Activated T-helper 17 cell treated with anti-CD3 and anti-CD28 coated beads, Interleukin-2, amount 50 U/mL, for 72 hours (primary cell): ENCODE measurements at places on chromosomes 3 and 15. TPM values are rescaled to one million over a fixed set of nuclear protein-coding genes. Genes with fewer than 3 reads are reported as not detected.

- no peak for ATAC-seq
Observed at GRCh38 chr15:67178569-67179210, 75.8 kb downstream of the AAGAB start.

- no peak for ATAC-seq
Observed at GRCh38 chr15:66019368-66019767, 150.1 kb downstream of the RAB11A start.

DNA sequence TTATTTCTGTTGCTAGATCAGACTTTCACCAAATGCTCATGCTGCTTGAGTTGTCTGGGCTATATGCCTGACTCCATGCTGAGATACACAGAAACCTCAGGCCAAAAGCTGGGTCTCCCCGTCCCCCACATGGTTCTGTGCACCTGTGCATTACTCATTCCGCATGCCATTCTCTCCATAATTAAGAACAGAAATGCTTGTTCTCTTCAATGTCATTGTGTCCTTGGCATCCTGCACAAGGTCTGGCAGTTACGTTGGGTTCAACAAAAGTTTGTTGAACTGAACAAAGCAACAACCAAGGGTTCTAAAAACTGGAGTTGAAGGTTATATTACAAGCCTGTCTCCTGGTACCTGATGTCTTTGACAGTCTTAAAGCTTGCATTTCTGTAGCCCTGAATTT, 177.5 kb downstream of the FNDC3B start:
- no peak for ATAC-seq

GRCh38 chr3:17307887-17308286, 423.1 kb downstream of the PLCL2 start:
- no peak for ATAC-seq

SAXO2 gene
- total RNA-seq: not detected

DNA sequence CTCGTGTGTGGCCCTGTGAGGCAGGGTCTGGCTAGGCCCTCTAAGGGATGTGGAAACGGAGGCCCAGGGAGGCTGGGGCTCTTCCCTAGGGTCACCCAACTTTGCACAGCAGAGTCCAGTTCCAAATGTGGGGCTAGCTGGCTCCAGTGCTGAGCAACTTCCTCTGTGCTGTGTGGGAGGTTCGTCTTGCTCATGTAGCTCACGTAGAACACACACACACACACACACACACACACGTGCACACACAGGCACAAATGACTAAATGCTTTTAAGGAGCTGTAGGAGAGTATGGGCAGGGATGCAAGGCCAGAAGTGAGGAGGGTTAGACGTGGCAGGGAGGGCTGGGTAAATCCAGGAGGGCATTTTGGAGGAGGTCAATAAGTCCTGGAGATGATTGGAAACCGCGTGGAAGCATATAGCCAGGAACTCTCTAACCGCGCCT, 213.8 kb downstream of the RPLP1 start:
- ATAC-seq: peak; percentile 66

DNA sequence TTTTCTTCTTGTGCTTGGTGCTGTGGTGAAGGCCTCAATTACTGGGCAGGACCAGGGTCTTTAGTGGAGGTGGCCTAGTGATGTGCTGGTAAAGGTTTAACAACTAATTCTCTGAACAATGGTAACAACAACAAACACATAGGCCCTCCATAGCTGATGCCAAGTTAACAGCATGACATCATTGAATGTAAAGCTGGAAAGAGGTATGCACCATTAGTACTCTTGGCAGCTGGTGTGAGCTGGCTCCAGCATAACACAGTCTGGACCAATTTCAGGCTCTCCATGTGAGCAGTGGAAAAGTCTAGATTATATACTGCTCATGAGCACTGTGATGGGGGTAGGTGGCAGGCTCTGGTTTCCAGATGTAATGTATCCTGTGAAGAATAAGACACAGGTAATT, 61.8 kb downstream of the SLC7A14 start:
- no peak for ATAC-seq

- ATAC-seq: no peak
Observed at GRCh38 chr3:16390581-16390980, 122.9 kb downstream of the RFTN1 start.

DNA sequence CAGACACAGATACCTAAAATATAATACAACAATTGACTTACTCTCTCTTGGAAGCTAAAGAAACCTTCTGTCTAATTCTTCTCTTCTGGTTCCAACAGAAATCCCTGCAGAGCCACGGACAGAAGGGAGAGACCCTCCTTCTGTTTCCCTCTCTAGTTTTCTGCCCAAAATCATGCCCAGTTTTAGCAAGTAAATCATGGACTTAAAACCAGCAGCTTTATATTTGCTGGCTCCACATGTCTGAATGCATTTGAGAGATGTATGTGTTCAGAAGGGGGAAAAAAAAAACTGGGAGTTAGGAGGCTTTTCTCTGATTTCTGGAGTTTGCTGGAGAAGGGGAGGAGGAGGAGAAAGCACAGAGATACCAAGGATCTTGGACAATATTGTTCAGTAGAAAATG, 147.1 kb downstream of the LSAMP start:
- ATAC-seq: no peak

- ATAC-seq: peak; percentile 78
Observed at GRCh38 chr3:52339612-52340011, 23.5 kb downstream of the DNAH1 start.

- ATAC-seq: no peak
Observed at GRCh38 chr3:97896547-97896946, 74.7 kb downstream of the CRYBG3 start.

NAALADL2 gene
- total RNA-seq: not detected

DNA sequence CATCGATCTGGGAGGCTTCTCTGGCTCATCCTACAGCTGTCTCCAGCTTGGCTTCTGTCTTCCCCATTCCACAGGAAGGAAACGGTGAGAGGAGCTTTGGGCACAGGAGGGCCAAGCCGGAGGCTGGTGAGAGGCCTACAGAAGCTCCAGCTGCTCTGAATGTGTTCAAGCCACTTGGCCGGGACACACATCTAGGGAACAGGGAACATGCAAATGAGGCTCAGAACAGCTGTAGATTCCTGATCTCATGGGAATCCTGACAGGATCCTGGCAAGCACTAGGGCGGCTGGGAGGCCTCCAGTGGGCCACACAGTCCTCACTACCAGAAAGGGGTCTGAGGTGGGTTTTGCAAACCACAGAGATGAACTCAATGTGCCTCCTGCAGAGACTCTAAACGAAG, 13.7 kb downstream of the SEMA5B start:
- ATAC-seq: no peak

RTP1 gene
- total RNA-seq: not detected

- ATAC-seq: no peak
Observed at GRCh38 chr3:100957261-100957986, 35.8 kb downstream of the ABI3BP start.

KIF23 gene
- 54.5 TPM for total RNA-seq

GRCh38 chr15:88725305-88726210, 77.7 kb upstream of the ACAN start:
- ATAC-seq: no peak

- ATAC-seq: no peak
Observed at GRCh38 chr3:169641167-169641566, 22.3 kb downstream of the MECOM start.

ANKRD28 gene
- total RNA-seq: 54.5 TPM

CLDN18 gene
- not detected for total RNA-seq

- no peak for ATAC-seq
Observed at GRCh38 chr3:77571971-77572715, 532.2 kb downstream of the ROBO2 start.

COLQ gene
- 6.1 TPM for total RNA-seq

GRCh38 chr15:56754772-56755370, 21.6 kb upstream of the ZNF280D start:
- ATAC-seq: no peak

DNA sequence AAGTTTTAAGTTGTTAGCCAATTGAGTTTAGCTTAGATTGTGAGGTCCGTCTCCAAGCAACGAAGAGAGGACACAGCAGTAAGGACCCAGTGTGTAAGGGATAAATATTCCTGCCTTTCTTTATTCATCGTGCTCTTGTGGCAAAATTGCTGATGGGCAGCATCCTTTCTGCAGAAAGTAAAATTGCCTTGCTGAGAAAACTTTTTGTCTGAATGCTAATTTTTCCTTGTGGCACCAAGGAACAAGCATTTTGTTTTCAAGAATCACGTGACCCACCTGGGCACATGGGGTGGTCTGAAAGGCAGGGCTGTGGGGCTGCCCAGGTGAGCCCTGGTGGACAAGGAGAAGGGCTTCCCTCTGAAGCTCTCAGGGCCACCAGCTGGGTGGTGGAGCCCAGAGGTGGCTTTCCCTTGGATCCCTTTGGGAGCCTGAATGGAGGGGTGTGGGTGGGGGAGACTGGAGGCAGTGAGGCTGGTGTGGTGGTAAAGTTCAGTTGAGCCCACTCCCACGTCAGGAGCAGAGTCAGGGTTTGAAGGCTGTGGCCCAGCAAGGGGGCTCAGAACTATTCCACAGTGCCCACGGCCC, 24.0 kb upstream of the TMCC1 start:
- no peak for ATAC-seq

GRCh38 chr15:74817370-74817737, 4.7 kb downstream of the LMAN1L start:
- no peak for ATAC-seq

POPDC2 gene
- total RNA-seq: 4.0 TPM

DNA sequence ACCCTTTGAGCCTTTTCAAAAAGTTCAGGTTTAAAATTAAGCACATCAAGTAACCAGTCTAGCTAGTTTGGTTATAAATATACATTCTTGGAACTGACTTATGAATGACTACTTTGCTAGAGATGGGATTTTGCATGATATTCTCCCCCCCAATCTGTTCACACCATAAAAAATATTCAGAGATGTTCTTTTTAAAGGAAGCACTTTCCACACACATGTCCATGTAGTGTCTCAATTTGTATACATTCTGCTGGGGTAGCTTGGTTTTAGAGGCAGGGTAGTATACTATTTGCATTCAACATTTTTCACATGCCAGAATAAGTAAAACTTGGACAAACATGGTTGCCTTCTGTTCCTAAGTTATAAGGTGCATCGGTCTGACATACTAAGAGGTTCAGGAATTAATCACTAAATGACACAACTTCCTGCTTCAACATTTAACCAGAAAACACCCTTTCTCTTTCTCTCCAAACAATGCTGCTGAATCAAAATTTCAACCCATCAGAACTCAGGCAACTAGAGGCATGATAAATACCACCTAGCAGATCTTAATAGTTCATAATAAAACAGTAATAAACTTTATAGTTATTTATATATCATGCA, 57.0 kb downstream of the SUMF1 start:
- ATAC-seq: peak; percentile 79

GRCh38 chr3:196994056-196994455, 25.4 kb upstream of the PIGZ start:
- ATAC-seq: no peak

MME gene
- total RNA-seq: not detected

KBTBD8 gene
- 9.8 TPM for total RNA-seq

DNA sequence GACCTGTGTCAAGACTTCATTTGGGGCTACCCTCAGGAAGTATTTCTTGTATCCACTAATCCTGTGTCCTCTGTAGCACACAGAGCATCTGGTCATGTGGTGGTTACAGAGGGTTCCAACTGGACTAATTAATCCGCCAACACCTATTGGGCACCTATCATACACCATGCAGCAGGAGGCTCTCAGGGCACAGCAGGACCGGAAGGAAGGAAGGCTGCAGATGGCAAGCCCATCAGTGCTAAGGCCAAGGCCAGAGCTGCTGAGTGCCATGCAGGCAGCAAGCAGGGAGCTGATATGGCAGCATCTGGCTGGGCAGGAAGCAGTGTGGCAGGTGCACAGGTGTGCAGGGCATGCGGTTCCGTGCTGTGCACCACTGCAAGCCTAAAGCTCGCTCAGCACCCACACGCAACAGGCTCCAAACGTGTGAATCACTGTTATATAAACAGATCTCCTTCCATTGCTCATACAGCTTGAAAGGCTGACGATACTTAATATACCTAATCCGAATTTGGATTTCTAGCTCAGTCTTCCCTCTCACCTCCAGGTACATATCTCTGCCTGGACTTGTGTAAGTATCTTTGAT, 64.4 kb upstream of the SNRPA1 start:
- no peak for ATAC-seq

PRR23C gene
- total RNA-seq: not detected

EDEM1 gene
- 145 TPM for total RNA-seq

DNA sequence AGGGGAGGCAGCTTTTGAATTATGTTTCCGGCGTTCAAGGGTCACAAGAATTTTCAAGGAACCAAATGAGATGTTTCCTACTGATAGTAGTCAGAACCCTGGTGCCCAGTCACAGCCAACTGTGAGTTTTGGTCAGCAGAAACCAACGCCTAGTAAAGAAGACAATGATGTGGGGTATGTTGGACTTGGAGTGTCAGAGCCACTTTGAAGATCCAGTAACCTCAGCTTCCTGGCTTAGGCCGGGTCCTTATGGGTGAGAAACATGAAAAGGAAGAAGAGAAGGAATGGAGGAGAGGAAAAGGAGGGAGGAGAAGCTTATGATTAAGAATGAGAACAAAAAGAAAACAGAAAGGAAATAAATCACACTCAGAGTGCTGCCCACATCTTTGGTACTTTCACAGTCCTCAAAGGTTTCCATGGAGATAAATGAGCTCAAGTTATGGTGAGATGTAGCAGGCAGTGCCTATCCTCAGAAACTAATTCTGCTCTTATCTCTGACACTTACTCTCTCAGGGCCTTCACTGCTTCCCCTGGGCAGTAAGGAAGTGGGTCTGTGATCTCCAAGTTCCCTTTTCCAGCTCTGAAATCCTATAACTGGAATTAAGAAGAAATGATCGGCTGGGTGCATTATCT, 2.0 kb upstream of the MCF2L2 start:
- ATAC-seq: peak; percentile 81

- no peak for ATAC-seq
Observed at GRCh38 chr15:65208647-65209046, 2.6 kb downstream of the CILP start.

- ATAC-seq: no peak
Observed at GRCh38 chr3:133328373-133328772, 71.5 kb upstream of the BFSP2 start.

ATP10A gene
- total RNA-seq: 15.8 TPM

- no peak for ATAC-seq
Observed at GRCh38 chr3:30775040-30775439, 119.4 kb downstream of the GADL1 start.

ITGB5 gene
- 0.61 TPM for total RNA-seq

FGF7 gene
- total RNA-seq: not detected

NANOGP8 gene
- total RNA-seq: not detected

LRRC34 gene
- 1.7 TPM for total RNA-seq
